ENCODE measurements at places on chromosomes 6 and 20. TPM values are rescaled to one million over a fixed set of nuclear protein-coding genes. Genes with fewer than 3 reads are reported as not detected.

DNA sequence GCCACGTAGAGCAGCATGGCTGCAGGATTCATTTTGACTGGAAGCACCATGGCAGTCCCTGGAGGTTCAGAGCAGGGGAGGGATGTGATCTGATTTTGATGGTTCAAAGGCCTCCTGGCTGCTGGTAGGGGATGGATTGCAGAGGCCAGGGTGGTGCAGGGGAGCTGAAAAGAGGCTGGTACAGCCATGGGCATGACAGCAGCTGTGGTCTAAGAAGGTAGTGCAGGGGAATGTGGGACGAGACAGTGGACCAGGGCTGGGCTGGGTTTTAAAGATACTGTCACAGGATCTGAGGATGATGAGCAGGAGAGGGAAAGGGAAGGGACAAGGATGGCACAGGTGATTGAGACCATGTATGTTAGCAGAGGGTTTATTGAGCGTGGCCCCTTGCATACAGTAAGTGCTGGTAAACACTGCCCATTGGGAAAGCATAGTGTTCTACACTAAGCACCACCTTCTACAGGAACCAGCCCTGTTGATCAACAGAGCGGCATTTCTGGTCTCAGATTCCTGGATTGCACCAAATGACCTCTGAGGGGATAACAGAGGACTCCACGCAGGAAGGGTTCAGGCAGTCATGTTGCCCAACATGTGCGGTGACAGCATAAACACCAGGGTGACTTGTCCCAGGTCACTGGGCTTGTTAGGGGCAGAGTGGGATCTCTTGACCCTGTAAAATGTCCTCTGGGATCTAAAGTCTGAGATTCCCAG lies 14.5 kb upstream of the SIRPA start:
- H3K27me3 ChIP-seq = no peaks in the 10 kb centered on the region
- DNase-seq = no peak
- no peak overlapping the region for H3K4me3 ChIP-seq
- no peaks in the 10 kb centered on the region for H3K36me3 ChIP-seq
- peaks cover 16% of the 10 kb centered on the region for H3K4me1 ChIP-seq

DNA sequence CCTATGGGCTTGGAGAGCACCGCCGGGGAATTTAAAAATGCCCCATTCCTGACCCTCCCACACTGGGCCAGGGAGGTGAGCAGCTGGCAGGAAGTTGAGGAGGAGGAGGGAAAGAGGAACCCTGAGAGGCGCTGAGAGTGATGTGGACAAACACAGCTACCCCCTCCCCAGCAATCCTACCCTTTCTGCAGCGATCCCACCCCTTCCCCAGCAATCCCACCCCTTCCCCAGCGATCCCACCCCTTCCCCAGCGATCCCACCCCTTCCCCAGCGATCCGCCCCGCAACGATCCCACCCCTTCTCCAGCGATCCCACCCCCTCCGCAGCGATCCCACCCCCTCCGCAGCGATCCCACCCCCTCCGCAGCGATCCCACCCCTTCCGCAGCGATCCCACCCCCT lies 111.6 kb downstream of the SYCP2 start:
- H3K27me3 ChIP-seq = no peaks in the 10 kb centered on the region
- H3K4me1 ChIP-seq = peaks cover 35% of the 10 kb centered on the region
- DNase-seq = no peak
- no peak overlapping the region for H3K27ac ChIP-seq

GRCh38 chr6:136769124-136769523 lies 23.2 kb downstream of the MAP3K5 start:
- no peaks in the 10 kb centered on the region for H3K36me3 ChIP-seq
- no peak overlapping the region for H3K27ac ChIP-seq
- no peak overlapping the region for H3K4me3 ChIP-seq
- no peaks in the 10 kb centered on the region for H3K4me1 ChIP-seq
- H3K27me3 ChIP-seq = no peaks in the 10 kb centered on the region

GRCh38 chr6:108739496-108740330 lies 108.5 kb upstream of the ARMC2 start:
- H3K36me3 ChIP-seq = no peaks in the 10 kb centered on the region
- no peaks in the 10 kb centered on the region for H3K27me3 ChIP-seq
- no peak for DNase-seq
- H3K4me3 ChIP-seq = no peak overlapping the region

CAGE1 gene
- total RNA-seq = not detected

DNA sequence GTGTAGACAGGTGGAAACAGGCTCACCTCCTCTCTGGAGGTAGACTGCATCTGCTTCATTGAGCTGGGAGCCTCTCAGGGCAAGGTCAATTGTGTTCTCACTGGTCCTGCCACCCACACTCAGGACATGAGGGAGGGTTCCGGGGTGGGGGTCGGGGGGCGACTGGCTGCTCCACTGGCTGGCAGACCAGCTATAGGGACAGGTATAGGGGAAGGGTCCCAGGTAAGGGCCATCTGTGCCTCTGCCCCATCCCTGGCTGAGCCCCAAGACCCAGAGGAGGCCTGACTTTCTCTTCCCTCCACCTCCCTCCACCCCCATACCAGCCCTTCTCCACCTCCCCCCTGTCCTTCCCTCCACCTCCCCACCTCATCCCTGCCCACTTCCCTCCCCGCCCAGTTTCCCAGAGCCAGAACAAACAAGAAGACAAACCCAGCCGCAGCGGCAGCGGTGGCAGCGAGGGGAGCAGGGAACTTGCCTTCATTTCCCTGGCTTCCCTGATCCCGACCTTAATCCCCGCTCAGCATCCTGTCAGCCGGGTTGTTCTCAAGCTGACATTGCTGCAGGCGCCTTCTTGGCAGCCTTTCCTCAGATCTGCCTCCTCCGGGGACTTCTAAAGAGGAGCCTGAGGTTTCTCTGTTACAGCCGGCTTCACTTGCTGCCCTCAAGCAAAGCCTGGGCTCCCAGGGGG lies 18.3 kb upstream of the FOXP4 start:
- no peak overlapping the region for H3K4me3 ChIP-seq
- no peaks in the 10 kb centered on the region for H3K27me3 ChIP-seq

- H3K4me1 ChIP-seq = no peaks in the 10 kb centered on the region
- no peak for DNase-seq
- no peak overlapping the region for H3K4me3 ChIP-seq
These were observed 585.2 kb downstream of the HAO1 start for GRCh38 chr20:7355051-7355450.

RNF144B gene
- total RNA-seq = 14.9 TPM

TULP1 gene
- total RNA-seq = not detected

DNA sequence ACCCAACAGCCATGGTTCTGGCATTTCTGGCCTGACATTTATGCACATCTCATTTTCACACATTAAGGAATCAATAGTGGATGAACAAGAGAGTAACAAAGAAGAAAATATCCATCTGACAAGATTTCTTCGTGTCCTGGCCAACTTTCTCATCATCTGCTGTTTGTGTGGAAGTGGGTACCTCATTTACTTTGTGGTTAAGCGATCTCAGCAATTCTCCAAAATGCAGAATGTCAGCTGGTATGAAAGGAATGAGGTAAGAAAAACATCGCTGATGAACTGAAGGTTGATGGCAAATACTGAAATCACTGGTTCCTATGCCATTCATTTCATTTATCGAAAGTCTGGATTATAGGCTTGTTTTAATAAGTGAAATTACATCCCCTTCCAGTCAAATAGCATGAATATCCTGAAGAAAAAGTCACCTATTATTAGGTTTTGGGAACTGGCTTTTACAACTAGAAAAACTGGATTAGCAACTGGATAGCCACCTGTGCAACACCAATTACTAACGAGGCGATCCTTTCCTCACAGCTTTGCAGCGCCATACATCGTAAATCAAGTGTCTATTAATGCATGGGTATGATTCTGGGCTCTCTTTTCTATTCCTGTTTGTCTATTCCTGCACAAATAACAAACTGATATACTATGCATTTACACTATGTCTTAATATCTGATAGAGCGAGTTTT lies 50.2 kb upstream of the NOP56 start:
- H3K4me1 ChIP-seq = no peaks in the 10 kb centered on the region
- no peaks in the 10 kb centered on the region for H3K27me3 ChIP-seq
- no peak overlapping the region for H3K27ac ChIP-seq
- no peaks in the 10 kb centered on the region for H3K36me3 ChIP-seq
- H3K4me3 ChIP-seq = no peak overlapping the region

EGFL8 gene
- 21.6 TPM for total RNA-seq

DNA sequence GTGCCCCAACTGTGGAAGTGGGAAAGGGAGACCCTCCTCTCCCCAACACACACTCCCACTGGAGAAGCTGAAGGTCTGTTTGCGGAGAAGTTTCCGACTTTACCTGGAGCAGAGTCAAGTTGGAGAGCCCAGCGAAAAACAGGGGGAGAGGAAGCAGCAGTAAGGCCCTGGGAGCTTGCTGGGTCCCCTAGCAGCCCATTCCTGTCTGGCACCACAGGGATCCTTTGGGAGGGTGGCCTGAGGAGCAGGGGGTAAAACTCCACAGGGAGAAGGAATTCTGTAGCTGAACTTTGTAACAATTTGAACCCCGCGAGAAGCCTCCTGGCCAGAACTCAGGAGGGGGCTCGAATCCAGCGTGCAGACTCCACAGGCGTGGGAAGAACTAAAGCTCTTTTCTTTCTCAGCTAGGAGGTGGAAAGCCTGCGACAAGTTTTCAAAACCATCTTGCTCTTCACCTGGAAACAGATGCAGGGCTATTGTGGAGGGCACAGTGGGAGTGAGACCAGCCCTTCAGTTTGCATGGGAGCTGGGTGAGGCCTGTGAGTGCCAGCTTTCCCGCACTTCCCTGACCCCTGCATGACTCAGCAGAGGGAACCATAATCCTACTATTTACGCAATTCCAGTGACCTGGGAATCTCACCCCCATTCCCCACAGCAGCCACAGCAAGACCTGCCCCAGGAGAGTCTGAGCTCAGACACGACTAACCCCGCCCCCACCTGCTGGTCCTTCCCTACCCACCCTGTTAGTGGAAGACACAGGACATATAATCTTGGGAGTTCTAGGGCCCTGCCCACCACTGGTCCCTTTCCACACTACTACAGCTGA lies 25.8 kb downstream of the SERPINB9 start:
- H3K36me3 ChIP-seq = no peaks in the 10 kb centered on the region
- H3K4me3 ChIP-seq = no peak overlapping the region
- peak overlapping the region; percentile 93 for H3K27ac ChIP-seq
- H3K27me3 ChIP-seq = no peaks in the 10 kb centered on the region
- no peaks in the 10 kb centered on the region for H3K4me1 ChIP-seq
- no peak for DNase-seq

B3GAT2 gene
- not detected for total RNA-seq

DNA sequence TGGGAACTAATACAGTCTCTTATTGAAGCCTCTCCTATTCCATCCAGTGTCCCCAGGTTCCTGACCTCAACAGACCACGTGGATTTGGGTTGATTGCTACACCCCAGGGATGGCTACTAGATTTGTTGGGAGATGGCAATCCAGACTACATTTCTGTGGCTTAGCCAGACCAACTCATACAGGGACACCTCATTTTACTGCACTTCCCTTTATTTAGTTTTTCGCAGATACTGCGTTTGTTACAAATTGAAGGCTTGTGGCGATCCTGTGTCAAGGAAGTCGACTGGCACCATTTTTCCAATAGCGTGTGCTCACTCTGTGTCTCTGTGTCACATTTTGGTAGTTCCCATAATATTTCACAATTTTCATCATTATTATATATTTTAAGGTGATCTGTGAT lies 10.3 kb upstream of the MTRF1L start:
- no peaks in the 10 kb centered on the region for H3K27me3 ChIP-seq
- no peak overlapping the region for H3K27ac ChIP-seq
- H3K36me3 ChIP-seq = no peaks in the 10 kb centered on the region

- no peak overlapping the region for H3K4me3 ChIP-seq
- no peak overlapping the region for H3K27ac ChIP-seq
- no peaks in the 10 kb centered on the region for H3K4me1 ChIP-seq
- DNase-seq = no peak
These were observed 105.3 kb upstream of the KCNG1 start for GRCh38 chr20:51128198-51128597.

DNA sequence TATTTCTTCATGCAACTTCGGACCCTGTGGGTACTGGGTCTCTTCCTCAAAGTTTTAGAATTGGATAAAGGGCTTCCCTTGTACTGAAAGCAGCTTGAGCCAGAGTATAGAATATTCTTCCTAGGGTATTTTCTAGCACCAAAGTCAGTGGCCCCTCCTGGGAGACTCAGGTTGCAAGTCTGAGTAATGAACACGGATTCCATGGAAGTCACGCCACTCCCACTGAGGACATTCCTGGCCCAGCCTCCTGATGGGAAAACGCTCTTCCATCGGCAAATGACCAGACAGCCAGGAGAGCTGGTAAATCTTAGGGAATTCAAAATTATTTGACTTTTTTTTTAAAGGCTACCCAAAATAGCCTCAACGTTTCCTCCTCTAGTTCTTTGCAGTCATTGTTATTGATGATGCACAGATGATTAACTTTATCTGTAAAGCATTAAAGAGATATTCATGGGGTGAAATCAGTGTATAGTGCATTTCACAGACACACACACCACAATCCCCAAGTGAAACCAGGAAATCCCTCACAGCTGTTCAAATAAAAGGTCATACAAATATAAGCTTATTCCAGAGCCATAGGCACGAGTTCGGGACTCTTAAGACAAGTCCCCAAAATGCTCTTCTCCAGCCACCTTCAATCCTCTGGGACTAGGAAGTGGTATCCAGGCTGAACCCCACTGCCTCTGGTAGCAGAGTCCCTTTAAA lies 248.8 kb downstream of the SOD2 start:
- H3K27ac ChIP-seq = no peak overlapping the region
- H3K4me1 ChIP-seq = no peaks in the 10 kb centered on the region
- no peaks in the 10 kb centered on the region for H3K27me3 ChIP-seq
- no peak for DNase-seq
- H3K4me3 ChIP-seq = no peak overlapping the region

GRCh38 chr6:56742122-56742791 lies 99.6 kb upstream of the DST start:
- H3K4me3 ChIP-seq = no peak overlapping the region
- DNase-seq = no peak
- no peaks in the 10 kb centered on the region for H3K4me1 ChIP-seq
- no peak overlapping the region for H3K27ac ChIP-seq
- H3K27me3 ChIP-seq = no peaks in the 10 kb centered on the region

- no peak for DNase-seq
- no peaks in the 10 kb centered on the region for H3K4me1 ChIP-seq
- no peaks in the 10 kb centered on the region for H3K36me3 ChIP-seq
- no peaks in the 10 kb centered on the region for H3K27me3 ChIP-seq
These were observed 83.5 kb downstream of the NCOA3 start for GRCh38 chr20:47585087-47585747.

Data from Peyer's patch (tissue), 4 donors.